ENCODE measurements at places on chromosomes 6 and 20.

DNA sequence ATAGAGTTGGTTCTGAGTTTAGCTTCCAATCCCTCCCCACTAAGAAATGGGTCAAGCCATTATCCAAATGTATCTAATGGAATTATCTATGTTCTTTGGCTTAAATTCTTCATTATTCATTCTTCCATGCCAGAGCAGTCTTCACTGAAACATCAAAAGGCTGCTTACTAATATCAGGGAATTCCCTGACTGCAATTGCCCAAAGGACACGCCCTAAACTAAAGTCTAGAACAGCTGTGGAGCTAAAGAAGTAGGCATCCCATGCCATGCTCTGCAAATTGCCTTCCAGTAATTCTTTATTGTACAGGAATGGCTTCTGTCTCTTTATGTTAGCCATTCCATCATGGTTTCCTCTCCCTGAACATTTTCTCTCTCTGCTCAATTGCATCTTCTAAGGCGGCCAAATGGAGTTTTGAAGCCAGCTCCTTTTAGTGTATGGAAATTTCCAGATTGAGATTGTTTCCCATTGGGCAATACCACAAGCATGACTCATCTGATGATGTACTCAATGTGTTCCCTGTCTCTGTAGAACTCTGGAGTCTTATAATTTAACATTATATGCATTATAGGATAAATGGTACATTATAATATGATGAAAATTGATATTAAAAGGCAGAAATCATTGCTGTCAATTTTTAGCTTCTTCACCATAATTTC, 28.8 kb upstream of the TSHZ2 start:
- DNase-seq: no peak

DNA sequence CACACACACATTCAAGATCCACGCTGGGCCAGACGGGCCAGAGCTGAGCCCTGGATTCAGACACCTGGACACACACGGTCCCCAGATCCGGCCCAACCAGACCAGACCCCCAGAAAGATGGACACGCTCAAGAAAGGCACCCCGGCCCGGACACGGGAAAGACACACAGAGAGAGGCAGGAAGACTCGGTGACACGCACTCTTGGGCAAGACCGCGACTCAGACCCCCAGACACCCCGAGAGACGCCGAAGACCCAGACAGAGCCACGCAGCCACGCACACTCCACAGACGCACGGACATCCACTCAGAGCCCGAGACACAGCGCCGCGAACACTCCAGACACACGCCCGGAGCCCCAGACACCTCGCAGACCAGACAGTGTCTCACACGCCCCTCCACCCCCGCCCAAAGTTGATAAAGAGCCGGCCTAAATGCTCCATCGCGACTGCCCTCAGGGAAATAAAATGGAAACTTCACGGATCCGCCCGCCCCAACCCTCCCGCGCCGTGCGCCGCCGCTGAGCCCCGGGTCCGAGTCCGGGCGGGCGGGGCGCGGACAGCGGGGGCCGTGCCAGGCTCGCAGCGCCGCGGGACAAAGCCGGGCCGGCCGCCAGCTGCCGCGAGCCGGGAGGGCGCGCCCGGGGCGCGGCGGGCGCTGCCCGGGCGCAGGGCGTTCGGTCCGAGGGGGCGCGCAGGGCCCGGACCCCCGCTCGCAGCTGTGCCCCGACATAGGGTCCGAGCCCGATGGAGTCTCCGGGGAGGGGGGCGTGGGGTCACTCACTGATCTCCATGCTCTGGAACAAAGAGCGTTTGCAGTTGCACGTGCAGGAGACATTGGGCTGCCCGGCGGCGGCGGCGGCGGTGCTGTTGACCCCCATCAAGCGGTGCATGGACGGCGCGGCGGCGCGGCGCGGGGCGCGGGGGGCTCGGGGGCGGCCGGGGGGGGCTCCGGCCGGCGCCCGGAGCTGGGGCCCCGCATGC, 831 bp downstream of the PMEPA1 start:
- DNase-seq: peak; percentile 25

GRCh38 chr6:121999456-122000065, 399.9 kb upstream of the HSF2 start:
- DNase-seq: no peak

GRCh38 chr6:166341464-166341863, 881 bp downstream of the SFT2D1 start:
- DNase-seq: no peak

DNA sequence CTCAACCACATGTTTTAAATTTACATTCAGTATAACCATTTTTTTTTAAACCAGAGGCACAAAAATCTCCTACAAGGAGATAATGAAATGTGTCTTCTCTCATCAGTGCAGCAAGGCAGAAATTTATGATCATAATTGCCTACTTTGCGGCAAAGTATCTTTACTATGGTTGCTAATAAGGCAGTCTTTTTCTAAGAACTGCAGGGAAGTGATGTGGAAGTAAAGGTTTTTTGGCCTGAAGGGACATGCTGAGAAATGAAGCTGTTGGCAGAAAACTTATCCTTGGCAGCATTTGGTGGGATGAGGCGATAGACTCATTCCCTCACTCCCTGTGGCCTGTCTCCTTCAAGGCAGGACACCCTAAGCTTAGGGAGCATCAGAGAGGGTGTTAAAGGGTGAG, 48.7 kb downstream of the SCGN start:
- DNase-seq: no peak

DNA sequence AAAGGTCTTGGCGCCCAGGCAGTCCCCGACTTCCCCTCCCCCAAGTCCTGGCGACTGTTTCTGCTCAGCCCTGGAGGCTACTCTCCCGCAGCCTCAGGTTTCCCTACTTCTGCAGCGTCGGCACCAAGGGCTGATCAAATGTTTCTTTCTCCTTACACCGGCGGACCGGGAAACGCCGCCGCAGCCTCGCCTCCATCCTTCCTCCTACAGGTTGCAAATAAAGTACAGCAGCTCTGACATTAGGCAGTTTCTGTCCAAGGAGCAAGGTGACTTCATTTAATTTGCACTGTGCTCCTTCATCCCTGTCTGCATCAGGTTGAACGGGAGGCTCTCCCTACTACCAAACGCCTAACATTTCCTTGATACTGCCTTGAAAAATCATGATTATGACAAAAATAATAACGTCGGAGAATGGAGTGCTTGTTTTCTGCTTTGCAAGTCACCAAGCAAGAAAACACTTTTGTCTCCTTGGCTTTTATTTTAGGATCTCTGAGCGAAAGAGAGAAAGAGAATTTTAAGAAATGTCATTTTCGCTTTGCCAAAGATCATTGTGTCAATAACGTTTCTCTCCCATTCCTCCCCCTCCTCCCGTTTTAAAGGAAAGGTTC, 1.0 kb downstream of the CLIC5 start:
- no peak for DNase-seq

DNA sequence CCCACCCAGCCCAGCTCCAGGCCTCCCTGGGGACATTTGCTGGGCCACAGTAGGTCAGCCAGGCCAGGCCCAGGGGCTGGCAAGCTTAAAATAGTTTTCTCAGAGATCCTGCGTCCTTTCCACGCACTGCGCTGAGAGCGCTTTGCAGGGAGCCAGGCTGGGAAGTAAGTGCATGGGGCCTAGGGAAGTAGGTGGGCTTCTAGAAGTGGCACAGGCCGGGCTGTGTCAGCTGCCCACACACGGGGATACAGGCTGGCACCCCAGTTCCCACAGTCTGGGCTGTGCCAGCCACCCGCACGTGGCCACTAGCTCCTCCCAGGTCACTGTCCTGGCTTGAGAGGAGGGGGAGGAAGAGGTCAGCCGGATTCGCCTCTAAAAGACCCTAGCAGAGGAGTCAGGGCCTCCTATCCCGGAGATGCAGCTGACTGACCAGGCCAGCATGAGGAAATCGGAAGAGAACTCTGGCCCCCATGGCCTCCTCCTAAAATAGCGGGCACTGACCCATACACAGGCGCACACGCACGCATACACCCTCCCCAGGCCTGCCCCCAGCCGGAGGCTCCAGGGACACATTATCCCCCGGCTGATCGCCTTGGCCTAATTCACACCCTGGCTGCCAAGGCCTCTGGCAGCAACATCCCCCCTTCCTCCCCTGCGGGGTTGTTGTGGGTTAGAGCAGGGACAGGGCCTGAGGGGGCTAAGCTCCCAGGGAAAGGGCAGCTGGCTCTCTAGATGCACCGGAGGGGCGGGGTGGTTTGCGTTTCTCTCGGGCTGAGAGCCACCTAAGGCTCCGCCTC, 5.4 kb downstream of the SLCO4A1 start:
- DNase-seq: no peak

DNA sequence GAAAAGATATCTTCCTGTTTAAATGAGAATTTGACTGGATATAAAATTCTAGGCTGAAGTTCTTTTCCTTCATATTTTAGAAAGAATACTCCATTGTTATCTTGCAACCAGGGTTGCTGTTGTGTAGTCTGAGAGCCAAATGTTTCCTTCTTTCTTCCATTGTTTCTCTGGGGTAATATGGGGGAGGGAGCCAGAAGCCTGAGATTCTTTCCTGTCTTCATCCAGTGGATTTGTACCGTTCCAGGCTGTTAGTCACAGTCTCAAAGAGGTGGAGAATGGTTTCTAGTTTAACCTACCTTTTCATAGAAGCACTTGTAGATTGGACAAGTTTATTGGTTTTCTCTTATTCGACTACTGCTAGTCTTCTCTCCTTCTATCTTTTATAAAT, 6.1 kb upstream of the ULBP3 start:
- no peak for DNase-seq

DNA sequence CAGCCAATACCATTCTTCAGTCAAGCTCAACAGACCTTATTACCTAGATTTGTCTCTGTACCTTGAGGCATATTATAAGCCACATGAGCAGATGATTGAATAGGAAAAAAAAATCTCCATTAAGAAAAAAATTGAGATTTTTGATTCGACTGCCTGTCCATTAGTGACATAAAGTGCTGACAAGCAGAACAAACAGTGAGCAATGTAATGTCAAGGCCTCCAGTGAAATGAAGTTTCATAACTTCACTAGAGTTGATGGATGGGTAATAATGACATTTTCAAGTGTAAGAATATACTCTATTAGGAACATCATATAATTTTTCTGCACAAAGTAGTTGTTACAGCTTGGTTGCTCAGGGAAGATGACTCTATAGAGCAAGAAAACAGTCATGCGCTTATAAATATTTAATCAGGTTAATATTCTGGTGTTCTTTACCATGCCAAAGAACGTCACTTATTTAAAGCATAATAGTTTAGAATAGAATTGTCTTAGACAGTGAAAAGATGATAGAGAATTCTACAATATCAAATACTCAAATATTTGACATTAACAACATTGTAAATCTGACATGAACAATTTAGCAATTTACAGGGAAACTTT, 783.7 kb downstream of the EPHA7 start:
- DNase-seq: no peak

DNA sequence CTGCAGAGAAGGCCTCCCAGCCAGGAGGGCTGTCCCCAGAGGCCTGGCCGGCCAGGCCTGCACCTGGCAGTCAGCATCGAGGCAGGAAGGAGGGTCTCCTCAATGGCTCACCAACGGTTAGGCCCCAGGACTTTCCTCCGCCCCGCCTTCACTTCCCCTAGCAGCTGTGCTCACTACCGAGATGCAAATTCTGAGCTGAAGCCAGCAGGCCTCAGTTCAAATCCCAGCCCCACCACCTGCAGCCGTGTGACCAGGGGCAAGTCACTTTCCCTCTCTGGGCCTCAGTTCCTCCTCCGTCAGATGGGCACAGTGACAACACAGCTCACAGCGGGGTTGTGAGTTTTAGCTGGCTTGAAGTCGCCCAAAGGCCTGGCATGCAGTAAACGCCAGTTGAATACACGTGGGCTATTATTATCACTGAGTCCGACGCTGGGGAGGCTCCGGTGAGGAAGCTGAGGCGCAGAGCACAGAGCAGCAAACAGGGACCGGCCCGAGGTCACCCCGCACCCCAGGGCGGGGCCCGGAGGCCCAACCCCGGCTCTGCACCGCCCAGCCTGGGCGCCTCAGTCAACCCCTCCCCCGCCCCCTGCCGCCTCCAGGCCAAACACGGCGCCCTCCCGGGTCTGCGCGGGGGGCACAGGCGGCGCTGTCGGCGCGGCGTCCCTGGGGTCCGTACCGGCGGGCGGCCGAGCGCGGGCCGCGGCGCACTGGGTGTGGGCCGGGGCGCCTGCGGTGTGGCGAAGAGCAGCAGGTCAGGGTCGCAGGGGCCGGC, 671 bp downstream of the E2F1 start:
- DNase-seq: no peak

- no peak for DNase-seq
These were observed 91.1 kb upstream of the PTPN1 start for GRCh38 chr20:50418890-50419642.

DNA sequence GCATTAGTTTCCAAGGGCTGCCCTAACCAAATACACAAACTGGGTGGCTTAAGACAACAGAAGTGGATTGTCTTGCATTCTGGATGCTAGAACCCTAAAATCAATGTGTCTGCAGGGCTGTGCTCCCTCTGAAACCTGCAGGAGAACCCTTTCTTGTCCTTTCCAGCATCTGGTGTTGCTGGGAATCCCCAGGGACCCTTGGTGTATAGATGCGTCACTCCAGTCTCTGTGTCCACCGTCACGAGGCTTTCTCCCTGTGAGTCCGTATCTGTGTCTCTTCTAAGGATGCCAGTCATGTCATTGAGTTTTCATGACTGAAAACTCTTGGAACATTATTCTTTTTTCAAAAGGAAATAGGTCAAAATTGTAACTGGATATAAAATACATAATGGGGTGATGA, 142.9 kb downstream of the RNASET2 start:
- DNase-seq: no peak

- DNase-seq: no peak
These were observed 156.7 kb upstream of the THEMIS start for GRCh38 chr6:128057541-128057940.

DNA sequence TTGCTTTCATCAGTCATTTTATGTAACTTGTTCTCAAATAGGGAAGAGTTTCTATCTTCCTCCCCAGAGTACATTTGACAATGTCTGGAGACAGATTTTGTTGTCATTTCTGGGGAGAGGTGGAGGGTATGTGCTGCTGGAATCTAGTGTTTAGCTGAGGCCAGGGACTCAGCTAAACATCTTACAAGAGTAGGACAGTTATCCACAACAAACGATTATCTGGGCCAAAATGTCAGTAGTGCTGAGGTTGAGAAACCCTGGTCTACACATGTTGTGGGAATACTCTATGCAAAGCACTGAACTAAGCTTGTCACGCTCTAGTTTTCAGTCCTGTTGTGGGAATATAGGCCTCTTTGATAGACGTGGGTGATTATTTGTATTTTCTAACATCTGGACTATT, 171.4 kb downstream of the CD109 start:
- DNase-seq: no peak

GRCh38 chr6:33623895-33624381, 2.8 kb downstream of the ITPR3 start:
- DNase-seq: no peak

GRCh38 chr20:50450881-50451752, 59.1 kb upstream of the PTPN1 start:
- DNase-seq: no peak

DNA sequence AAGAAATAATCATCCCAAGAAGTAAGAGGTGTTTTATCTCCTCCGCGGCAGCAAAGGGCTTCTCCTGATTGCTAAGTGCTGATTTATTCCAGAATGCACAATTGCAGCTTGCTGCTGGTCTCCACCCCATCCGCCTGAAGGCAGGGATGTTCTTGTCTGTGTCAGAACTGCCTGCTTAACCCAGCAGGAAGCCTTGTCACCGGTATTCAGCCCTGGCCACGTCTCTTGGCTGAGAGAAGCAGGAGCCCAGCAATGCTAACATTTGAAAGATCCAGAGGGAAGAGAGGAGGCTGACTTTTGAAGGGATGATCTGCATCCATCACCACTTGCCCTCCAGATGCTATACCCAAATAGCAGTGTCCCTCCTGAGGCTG, 4.2 kb downstream of the SCML4 start:
- DNase-seq: no peak

- DNase-seq: peak; percentile 39
These were observed 637 bp upstream of the HIVEP2 start for GRCh38 chr6:142945446-142946180.
